ENCODE measurements at places on chromosomes 12 and 14. TPM values are rescaled to one million over a fixed set of nuclear protein-coding genes. Genes with fewer than 3 reads are reported as not detected.

- no peak for DNase-seq
Observed at GRCh38 chr12:22692964-22693555, 68.1 kb downstream of the ETNK1 start.

GRCh38 chr12:127363392-127363791 is 903.6 kb upstream of the TMEM132C start:
- DNase-seq, result peak; percentile 6

Gene PTHLH
- total RNA-seq, result 0.84 TPM

DNA sequence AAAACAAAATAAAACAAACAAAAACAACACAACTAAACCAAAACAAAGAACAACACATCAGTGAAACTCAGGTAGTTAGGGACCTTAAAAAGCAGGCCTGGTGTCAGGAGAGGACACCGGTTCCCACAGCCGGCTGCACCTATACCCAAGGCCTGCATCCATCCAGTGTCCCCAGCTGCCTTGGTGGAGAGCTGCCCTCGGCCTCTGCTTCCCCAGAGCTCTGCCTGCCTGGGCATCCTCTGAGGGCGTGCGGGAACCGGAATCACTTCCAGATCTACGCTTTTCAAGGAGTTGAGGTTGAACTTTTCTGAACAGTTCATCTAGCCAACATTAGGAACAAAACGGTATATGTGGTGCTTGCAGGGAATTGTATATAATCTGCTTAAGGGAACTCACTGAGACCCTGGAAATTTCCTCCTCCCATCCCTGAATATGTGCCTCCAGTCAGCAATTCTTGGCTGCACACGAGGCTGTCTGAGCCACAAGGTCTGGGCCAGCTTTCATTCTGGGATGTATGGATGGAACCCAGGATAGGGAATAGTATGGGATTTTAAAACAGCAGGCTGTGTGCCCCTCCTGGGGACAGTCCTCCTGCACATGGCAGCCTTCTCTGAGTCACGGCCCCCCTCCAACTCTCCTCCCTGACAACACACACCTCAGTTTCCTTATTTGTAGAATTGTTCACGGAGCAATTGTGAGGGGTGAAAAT is 319.0 kb upstream of the RTL1 start:
- DNase-seq, result no peak

DNA sequence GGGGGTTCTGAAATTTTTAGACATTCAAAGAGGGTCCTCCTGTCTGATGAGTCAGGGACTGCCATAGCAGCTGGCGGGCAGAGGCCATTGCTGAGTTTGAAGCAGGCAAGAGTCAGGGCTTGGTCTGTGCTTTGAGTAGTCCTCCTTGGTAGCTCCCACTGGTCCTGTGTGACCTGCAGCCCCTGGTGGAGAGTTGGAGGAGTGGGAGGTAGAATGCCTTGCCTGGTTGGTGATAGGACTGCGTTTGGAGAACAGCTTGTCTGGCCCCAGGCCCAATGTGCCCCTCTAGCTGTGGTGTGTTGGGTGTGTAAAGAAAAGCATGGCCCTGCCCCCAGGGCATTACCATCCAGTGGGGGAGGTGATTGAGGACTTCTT is 116.7 kb downstream of the BEGAIN start:
- no peak for DNase-seq

Gene ANO2
- total RNA-seq, result 0.39 TPM

Gene SMIM41
- not detected for total RNA-seq

DNA sequence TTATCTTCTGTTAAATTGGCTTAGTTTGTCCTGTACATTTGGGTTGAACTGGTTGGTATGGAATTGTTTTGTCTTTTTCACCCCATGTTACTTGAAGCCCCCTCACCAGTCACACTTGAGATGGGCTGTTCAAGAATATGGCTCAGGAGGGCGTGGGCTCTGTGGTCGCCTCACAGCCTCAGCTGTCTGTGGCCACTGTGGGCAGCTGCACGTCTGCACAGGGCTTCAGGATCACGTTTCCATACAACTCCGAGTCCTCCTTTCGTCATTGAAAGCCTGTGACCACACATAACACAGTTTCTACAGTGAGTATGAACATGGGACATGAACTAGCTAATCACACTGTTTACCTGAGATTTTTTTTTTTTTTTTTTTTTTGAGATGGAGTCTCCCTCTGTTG is 81.3 kb downstream of the MOK start:
- no peak for DNase-seq

DNA sequence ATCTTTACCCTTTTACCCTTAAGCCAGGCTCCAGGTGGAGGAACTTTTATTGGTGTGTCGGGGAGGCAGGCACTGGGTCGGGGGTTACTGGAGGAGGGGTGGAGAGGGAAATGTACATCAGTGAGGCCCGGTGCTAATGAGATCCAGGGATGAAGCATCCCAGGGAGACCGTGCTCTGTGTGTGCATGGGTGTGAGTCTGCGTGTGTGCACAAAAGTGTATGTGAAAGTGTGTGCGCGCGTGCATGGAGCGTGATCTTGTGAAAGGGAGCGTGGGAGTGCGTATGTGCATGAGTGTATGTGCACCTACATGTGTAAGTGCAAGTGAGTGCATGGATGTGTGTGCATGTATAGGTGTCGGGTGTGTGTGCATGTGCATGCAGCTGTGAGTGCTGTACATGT is 55.3 kb downstream of the AACS start:
- no peak for DNase-seq

- no peak for DNase-seq
Observed at GRCh38 chr12:47346251-47347019, 266.7 kb upstream of the AMIGO2 start.

GRCh38 chr14:102057480-102058114 is 29.2 kb downstream of the HSP90AA1 start:
- no peak for DNase-seq

GRCh38 chr12:66129934-66130266 is 650 bp downstream of the LLPH start:
- DNase-seq, result no peak

DNA sequence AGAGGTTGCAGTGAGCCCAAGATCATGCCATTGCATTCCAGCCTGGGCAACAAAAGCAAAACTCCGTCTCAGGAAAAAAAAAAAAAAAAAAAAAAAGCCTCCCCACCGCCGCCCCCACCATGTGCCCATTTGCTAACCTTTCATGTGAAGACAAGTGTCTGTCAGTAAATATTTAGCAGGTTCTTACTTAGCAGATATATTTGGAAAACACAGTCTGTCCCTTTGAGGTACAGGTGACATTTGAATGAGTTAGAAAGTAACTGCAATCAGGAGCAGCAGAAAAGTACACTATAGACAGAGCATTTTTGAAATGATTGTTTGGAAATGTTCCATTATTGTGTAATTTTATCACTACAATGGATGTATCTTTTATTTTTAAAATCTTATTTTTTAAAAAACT is 119.7 kb downstream of the FGD4 start:
- no peak for DNase-seq

GRCh38 chr12:5246196-5246595 is 185.7 kb upstream of the NTF3 start:
- DNase-seq, result no peak

Gene ADCY6
- 21.9 TPM for total RNA-seq

DNA sequence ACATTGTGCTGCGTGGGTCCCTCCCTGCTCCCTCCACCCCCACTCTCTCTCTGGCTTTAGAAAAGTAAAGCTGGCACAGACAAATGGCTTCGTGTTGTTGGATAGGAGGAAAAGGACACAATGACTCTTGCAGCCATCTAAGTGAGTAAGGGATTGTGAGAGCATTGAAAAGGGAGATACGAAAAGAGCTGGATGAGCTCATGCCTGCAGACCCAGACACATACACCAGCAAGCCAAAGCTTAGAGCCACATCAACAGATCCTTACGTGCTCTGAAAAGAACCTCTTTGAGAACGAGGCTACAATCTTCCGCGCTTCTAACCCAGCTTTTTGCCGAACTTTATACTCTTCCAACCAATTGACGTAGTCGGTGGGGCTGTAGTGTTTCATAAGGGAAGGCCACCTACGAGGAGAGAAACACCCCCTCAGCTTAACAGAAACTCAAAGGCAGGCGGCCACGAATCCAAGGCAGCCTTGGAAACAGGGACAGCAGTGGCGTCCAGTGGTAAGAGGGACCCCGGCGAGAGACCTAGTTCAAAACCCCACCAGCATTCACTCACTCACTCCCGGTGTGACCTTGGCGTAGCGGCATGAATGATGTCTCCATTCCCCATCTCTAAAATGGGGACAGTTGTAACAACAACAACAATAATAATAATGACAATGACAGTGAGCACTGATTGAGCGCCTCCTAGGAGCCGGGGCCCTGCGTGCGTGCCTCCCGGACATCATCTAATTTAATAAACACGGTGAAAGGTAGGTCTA is 1.1 kb downstream of the FBXO21 start:
- peak; percentile 36 for DNase-seq

DNA sequence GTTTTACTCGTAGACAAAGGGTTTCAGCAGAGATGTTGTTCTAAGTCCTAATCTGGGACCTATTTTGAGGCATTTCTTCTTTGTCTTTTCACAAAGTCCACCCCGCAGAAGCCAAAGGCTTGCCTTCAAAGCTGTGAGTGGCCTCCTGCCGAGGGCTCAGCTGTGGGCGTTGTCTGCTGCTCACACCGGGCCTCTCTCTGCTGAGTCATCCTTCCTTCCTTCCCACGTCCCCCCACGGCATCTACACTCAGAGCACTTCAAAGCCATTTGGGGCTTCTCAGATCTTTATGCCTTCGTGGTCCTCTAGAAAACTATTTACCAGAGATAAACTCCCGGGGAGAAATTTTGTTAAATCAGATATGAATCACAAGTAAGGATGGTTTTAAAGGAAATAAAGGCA is 115.9 kb upstream of the TMPO start:
- peak; percentile 57 for DNase-seq

DNA sequence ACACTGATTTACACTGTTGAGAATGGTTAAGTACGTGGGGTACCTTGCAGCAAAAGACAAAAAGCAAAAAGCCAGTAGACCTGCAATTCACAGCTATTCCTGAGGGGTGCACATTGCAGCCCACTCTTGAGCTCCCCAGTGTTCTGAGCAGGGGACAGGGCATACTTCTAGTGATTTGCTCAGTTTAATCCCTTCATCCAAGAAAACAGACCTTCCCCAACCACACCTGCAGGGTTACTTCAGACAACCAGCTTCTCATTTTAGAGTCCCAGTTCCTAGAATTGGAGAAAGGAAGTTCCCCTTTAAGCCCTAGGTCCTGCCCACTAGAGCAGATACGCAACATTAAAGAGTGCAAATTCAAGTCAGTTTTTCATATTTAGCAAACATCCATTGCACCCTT is 3.6 kb upstream of the WSB2 start:
- no peak for DNase-seq

GRCh38 chr12:57993030-57993429 is 51.7 kb downstream of the ATP23 start:
- DNase-seq, result peak; percentile 25

DNA sequence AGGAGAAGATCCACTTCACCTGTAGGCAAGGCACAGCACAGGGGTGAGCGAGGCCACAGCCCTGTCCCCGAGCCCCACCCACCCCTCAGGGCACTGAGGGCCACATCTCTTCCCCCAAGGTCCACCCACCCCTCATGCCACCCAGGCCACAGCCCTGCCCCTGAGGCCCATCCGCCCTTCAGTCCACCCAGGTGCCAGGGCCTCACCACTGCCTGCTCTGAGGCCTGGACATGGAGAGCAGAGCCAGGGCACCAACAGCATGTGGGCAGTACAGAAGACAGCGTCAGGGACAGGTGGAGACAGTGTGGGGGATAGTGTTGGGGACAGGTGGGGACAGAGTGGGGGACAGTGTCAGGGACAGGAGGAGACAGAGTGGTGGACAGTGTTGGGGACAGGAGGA is 138.3 kb downstream of the TMEM121 start:
- no peak for DNase-seq

Gene KLHL42
- total RNA-seq, result 20.0 TPM

GRCh38 chr14:69049675-69050074 is 70.6 kb upstream of the ACTN1 start:
- DNase-seq, result peak; percentile 52

Measured in HFFc6 (cell line).